Stimulated activated CD8-positive, alpha-beta memory T cell treated with anti-CD3 and anti-CD28 coated beads, Interleukin-15, amount 100 ng/mL, for 4 hours (primary cell): ENCODE measurements at places on chromosomes 12 and 14.

- DNase-seq, result no peak
These were observed 50.4 kb downstream of the GXYLT1 start for GRCh38 chr12:42094277-42094676.

DNA sequence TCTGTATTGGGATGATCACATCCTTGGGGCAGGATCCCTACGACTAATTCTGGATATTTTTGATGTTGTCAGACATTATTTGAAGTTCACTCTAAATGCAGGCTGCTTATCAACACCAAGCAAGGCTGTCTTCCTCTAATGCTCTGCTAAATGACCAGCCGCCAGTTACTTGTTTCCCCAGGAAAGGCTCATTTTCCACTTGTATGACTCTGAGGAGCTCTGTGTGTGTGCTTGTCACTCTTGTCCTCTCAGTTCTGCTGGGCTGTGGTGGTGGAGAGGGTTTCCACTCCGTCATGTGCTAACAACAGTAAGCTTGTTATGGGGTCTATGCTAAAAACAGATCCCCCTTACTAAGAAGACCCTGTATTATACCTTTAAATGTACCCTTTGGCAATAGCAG lies 42.1 kb downstream of the ATL1 start:
- no peak for DNase-seq

DNA sequence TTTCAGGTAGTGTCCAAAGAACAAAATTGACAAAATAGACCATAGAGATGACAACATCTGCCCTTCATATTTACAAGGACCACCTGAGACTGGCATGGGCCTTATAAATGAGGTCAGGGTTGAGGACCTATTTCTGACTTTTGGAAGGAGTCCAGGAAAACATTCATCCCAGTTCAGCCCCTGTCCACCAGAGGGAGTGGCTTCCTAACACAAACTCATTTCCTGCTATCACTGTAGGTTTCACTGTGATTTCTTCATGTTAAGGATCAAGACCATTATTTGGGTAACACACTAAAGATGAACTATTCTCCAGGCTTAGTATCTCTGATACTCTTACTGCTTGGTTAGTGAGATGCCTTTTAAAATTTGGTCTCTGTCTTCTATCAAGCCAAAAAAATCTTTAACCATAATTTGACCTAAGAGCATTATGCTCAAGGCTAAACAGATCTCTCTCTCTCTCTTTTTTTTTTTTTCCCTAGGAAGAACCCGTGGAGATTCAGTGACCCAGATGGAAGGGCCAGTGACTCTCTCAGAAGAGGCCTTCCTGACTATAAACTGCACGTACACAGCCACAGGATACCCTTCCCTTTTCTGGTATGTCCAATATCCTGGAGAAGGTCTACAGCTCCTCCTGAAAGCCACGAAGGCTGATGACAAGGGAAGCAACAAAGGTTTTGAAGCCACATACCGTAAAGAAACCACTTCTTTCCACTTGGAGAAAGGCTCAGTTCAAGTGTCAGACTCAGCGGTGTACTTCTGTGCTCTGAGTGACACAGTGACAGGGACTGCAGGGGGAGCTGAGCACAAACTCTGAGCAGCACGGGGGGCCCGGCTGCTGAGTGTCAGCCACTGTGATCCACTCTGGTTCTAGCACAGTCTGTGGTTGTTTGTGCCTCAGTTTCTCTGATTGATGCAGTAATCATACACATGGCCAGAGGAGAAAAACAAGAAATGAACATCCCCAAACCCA lies 267.6 kb upstream of the OR4E1 start:
- DNase-seq, result no peak

GRCh38 chr14:105489542-105490266 lies 1.3 kb upstream of the TEDC1 start:
- DNase-seq, result peak; percentile 76

GRCh38 chr14:105389976-105390848 lies 8.1 kb upstream of the TEX22 start:
- no peak for DNase-seq

GRCh38 chr12:115349711-115350110 lies 665.7 kb upstream of the TBX3 start:
- DNase-seq, result no peak

- DNase-seq, result no peak
These were observed 37.7 kb upstream of the RTRAF start for GRCh38 chr14:51951656-51952055.

GRCh38 chr14:98953551-98954348 lies 318.2 kb downstream of the BCL11B start:
- no peak for DNase-seq

DNA sequence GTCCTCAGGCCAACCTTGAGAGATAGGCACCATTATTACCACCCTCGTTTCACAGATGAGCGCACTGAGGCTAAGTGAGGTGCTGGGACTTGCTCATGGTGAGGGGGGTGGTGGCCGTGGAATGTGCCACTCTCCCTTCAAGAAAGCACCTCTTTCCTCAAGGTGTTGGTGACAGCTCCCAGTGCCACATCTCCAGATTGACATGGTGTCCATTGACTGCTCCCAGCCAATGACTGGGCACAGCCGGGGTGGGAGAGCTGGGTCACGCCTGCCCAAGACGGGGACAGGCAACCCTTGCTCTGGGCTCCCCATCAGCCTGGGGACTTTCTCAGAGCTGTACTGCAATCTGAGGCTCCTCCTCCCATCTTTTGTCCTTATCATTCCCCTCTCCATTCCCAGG lies 21.0 kb upstream of the MYL2 start:
- no peak for DNase-seq

DNA sequence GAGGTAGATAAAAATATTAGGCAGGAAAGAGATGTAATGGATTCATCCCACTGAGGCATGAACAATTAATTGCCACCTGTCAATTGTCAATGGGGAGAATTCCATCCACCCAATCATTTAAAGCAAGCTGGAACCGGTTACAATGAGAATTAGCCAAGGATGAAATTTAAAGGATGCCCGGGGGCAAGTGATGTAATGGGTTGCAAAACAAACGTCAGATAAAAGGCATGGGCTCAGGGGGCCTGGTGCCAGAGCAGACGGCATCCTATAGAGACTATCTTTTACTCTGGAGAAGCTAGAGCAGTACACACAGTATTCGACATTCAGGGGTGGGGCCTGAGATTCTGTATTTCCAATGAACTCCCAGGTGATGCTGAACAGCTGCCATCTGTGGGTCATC lies 80.5 kb upstream of the ZFP36L1 start:
- no peak for DNase-seq

- DNase-seq, result no peak
These were observed 21.9 kb upstream of the ZFP36L1 start for GRCh38 chr14:68814539-68815297.

DNA sequence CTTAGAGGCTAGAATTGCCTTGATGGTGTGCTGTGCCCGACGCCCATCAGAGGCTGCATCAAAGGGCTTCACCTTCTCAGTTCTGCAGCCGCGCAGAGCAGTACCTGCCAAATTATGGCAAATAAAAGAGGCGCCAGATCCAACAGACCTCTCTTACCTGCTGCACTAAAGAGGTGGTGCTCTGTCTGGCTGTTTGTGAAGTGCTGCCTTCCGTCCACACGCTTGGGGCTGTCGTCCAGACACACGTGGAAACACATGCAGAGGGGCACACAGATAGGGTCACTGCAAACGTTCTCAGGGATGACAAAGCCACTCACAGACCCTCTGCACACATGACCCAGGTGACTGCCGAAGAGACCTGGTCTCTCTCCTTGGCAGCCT lies 617.5 kb downstream of the VRK1 start:
- no peak for DNase-seq

- no peak for DNase-seq
These were observed 39.9 kb downstream of the LTBP2 start for GRCh38 chr14:74571901-74572725.
